ENCODE measurements at places on chromosomes 3 and 15. TPM values are rescaled to one million over a fixed set of nuclear protein-coding genes. Genes with fewer than 3 reads are reported as not detected.

DNA sequence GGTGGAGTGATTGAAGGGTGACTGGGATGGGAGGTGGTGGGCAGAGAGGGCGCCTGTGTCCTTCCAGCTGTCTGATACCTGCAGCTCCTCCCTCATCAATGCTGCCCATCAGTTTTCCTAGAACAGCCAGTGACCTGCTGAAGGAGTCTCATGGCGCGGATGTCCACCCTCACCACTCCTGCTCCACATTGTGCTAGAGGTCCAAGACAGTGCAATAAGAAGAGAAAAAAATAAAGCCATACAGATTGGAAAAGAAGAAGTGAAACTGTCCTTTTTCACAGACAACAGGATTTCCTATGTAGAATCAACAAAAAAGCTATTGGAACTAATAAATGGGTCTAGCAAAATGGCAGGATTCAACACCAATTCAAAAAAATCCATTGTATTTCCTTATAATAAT, 7.4 kb downstream of the ZDHHC19 start:
- no peak for DNase-seq

GRCh38 chr3:42148982-42149432, 57.9 kb downstream of the TRAK1 start:
- DNase-seq = no peak

DNA sequence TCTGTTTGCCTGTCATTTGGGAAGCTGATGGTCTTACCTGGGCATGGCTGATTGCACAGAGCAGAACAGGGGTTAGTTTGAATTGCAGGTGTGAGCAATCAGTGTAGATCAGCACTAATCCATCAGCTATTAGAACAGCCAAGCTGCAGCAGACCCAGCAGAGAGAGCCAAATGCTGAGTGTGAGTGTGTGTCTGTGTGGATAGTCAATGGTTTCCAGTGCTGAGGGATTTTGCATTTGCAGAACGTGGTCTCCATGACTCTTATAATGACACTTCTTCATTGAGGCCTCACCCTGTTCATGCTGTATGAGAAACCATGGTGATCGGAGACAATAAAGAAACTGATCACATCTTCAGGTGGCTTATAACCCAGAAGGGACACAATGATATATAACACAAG, 312.1 kb downstream of the SOX2 start:
- DNase-seq = no peak

DNA sequence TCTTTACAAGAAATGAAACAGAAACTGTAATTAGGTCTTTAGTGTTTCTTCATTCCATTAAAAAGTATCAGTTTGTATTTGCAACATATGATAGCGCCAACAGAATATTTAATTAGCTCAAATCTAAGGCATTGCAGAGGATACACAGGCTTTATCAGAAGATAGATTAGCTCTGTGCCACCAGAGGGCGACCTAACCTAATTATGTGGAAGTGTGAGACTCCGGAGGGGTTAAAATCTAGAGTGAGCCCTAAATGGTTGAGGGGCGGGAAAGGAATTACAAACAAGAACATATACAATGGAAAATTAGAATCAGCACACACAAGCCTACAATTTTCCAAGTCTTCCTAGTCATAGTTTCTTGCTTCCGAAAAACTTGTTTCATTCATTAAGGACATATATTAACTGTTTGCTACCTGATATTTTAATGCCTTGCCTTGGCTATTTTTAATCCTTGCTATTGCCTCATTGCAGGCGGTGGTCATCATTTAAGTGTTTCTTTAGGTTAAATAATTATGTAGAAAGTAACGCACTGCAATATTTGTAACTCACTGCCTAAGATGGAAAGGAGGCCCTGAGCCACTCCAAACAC, 18.0 kb upstream of the RYR3 start:
- peak; percentile 38 for DNase-seq

GRCh38 chr15:87597346-87598052, 659.0 kb downstream of the NTRK3 start:
- peak; percentile 66 for DNase-seq

GRCh38 chr15:68229386-68230156, at the start of gene CLN6:
Gene CLN6, minus strand, starts transcription at chr15:68229728. Its CDS starts 144 bp downstream, at chr15:68229584.
- DNase-seq = peak; percentile 83

DNA sequence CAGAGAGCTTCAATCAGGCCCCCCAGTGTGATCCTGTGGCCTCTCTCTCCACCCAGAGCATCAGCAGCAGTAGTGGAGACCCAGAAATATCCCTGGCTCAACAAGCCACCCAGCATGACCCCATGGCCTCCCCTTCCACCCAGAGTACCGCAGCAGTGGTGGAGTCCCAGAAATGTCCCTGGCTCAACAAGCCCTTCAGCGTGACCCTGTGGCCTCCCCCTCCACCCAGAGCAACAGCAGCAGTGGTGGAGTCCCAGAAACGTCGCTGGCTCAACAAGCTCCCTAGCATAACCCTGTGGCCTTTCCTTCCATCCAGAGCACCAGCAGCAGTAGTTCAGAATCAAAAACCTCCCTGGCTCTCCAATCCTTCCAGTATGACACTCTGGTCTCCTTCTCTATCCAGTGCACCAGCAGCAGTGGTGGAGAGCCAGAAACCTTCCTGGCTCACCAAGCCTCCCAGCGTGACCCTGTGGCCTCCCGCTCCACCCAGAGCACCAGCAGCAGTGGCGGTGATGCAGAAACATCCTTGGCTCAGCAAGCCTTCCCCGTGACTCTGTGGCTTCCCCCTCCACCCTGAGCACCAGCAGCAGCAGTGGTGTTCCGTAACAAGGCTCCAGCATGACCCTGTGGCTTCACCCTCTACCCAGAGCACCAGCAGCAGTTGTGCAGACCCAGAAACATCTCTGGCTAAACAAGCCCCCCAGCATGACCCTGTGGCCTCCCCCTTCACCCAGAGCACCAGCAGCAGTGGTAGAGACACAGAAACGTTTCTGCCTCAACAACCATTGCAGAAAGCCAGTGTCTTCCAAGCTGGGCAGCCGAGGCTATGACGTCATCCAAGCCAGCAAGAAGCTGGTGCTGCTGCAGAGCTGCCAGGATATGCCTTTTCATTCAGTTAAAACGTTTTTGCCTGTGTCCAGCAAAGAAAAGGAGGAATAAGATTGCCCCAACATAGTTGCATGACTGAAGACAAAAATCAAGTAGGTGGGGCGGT, 61.3 kb upstream of the TAMM41 start:
- no peak for DNase-seq

DNA sequence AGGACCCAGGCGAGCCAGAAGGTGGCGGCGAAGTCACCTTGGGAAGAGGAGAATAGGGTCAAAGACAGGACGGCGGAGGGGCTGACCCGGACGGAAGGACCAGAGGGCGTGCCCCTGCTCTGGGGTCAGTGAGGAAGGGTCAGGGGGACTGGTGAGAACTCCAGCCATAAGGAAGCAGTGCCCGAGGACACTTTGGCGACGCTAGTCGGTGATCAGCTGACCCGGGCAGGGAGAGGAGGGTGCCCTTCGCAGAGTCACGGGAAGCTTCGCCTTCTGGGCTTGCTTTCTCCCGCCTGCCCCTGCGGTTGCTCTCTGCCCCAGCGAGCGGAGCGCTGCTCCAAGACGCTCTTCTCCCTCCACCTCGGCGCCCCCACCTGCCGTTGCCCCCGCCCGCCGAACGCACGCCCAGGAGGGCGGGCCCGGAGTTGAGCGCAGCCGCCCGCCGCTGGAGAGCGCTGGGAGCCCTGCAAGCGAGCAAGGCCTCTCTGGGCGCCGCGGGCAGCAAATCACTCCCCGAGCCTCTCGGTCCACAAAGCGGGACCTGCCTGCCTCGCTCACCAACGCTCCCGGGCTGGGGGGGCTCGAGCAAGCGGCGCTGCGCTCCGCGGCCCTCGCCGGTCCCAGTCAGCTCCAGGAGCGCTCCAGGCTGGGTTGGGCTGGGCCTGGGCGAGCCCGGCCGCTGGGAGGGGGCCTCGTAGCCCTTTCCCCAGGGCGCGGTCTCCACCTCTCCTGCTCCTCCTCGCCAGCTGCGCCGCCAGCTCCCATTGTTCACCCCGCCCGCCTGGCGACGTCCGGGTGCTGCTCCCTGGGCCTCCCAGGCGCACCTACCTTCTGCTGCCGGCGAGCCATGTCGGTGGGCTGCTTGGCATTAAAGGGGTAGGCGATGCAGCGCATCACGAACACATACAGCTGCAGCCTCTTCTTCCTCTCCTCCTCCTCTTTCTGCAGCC, 1.2 kb downstream of the CADPS start:
- no peak for DNase-seq

DNA sequence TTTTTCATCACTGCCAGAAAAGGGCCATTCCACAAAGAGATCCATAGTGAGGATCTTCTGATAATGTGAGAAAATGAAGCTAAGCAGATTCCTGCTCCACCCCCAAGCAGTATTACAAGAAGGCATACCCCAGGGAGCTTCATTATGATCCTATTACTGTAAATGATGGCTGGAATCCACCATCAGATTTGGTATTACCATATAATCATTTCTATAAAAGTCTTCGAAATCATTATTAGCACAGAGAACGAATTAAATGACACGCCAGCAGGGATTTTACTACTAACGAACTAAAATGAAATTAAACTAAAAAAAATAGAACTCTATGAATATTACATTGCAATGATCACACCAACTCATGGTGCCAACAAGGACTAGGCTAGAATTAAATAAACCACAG, 24.4 kb downstream of the TRIM42 start:
- DNase-seq = no peak

GRCh38 chr15:62112616-62113593, 46.1 kb downstream of the C2CD4A start:
- DNase-seq = no peak

DNA sequence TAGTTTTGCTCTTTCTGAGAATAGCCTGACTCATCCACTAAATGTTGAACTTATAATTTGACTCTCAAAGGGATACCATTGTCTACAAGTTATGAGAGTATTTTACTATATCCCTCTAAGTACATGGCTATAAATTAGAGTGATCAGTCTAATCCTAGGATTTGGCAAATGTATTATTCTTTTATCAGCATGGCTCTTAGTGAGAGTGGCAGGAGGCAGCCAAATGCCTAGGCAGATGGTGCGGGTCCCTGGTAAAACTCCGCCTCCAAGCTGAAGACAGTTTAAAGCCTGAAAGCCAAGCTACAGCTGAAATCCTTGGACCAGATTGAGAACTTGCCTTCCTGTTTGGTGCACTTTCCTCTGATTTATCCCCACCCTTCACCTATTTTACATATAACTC, 631.8 kb downstream of the SQOR start:
- DNase-seq = no peak

- DNase-seq = no peak
Measured at GRCh38 chr15:89499156-89499555, 2.8 kb upstream of the RHCG start.

DNA sequence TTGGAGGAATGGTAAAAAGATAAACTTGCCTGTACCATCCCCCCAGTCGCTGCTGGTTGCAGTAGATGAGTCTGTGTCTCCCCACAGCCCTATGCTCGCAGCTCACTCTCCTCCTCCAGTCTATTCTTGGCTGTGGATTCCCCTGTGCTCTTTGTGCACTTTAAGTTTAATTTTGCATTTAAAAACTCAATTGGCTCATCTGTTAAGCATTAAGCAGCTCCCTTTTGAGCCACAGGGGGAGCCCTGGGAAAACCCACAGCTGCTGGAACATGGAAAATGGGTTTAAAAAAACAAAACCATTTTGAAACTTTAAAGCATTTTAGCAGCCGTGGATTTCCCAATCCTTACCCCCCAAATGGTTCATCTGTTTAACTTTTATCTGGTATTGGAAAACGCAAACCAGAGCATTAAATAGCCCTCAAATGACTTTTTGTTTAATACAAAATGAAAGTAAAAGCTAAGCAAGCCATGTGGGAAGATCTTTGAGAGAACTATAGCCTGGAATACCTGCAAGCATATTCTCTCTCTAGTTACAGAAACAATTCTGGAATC, 536.9 kb downstream of the ZIC1 start:
- DNase-seq = no peak

Gene ABTB1
- total RNA-seq = 38.8 TPM

Gene TRANK1
- 78.6 TPM for total RNA-seq

Gene ADPRH
- total RNA-seq = 8.6 TPM

Gene ACAN
- total RNA-seq = not detected

Measured in activated CD4-positive, alpha-beta memory T cell treated with anti-CD3 and anti-CD28 coated beads, Interleukin-2, amount 10 ng/mL, durations not matched to agents 7 days and 5 days (primary cell).